NCI-H510A (cell line): ENCODE measurements at places on chromosomes 7 and 10.

DNA sequence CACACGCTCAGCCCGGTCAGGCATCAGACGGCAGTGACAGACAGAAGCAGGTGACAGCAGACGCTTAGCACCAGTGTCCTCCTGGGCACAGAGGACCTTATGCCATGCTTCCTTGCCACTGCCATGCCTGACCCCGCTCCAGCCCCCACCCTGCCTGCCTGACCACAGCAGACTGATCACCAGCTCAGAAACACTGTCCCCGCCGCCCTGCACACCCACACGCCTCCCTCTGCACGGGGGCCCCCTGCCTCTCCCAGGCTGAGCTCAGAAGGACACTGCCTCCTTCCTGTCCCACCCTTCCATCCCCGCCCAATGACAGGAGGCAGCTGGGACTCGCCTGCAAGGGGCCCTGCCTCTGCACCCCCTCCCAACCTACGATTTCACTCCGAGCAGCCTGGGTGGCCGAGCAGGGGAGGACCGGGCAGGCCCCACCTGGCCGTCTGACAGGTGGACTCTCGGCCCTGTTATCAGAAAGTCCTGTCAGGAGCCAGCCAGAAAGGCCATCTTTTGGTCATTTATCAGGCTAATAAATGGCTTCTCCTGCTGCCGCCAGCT is 183.4 kb downstream of the ELFN1 start:
- DNase-seq = no peak

- DNase-seq = no peak
Measured at GRCh38 chr10:30988831-30989435, 42.7 kb downstream of the ZNF438 start.

DNA sequence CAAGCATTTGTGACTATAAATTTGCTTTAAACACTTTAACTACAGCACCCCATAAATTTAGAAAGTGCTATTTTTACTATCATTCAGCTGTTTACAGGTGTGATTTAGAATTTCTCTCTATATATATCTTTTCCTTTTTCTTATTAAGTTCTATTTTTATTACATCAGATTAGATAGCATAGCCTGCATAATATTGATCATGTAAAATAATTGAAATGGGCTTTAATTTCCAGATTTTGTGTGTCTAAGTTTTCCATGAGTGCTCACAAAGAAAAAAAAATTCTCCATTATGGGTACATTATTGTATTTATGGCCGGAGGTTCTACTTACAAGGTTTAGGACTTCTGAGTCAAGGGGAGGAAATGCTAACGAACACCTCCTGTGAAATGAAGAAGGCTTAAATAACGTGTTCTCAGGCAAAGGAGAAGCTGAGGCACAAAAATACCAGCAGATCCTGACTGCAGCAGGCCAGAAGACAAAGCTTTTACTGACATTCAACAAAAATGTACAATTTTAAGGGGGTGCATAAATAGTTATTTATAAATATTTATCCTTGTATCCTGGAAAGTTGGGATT is 114.2 kb downstream of the RNF133 start:
- no peak for DNase-seq

DNA sequence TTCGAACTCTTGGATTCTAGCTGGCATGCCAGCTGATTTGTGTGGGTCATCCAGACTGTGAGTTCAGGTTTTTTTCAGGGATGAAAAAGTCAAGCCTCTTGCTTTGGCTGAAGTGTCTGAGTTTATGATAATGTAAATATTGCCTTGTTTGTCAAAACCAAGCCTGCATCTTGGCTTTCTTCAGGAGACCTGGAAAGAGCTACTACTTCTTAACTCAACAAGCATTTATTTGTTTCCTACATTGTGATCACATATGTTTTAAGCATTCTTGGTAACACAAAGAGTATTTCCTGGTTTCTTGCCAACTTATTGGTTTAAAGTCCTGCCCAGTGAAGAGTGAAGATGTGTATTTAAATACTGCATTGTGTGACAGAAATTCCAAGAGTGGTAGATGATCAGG is 407.1 kb downstream of the LRMDA start:
- DNase-seq = no peak

DNA sequence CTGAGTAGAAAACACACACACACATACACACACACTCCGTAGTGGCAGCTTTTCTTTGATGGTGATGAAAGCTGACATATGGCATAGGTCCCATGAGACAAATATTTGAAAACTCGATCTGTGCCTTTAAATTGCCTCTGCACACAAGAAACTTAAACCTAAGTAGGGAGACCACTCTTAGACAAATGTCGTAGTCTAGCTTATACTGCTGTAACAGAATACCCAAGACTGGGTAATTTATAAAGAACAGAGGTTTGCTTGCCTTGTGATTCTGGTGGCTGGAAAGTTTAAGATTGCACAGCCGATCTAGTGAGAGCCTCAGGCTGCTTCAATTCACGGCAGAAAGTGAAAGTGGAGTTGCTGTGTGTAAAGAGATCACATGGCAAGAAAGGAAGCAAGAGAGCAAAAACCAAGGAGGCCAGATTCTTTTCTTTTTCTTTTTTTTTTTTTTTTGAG is 489.4 kb upstream of the SORCS1 start:
- DNase-seq = no peak
